Activated gamma-delta T cell treated with Interleukin-2 at 50 U/mL for 16 hours (primary cell): ENCODE measurements at places on chromosomes 11 and 22.

GRCh38 chr22:49152127-49152938 is 675.3 kb downstream of the BRD1 start:
- no peak for DNase-seq

GRCh38 chr11:850775-851763 is 8.4 kb downstream of the TSPAN4 start:
- DNase-seq, result no peak

GRCh38 chr22:29772170-29772641 is 5.0 kb downstream of the UQCR10 start:
- no peak for DNase-seq

GRCh38 chr11:12771875-12772274 is 97.7 kb downstream of the TEAD1 start:
- DNase-seq, result no peak

DNA sequence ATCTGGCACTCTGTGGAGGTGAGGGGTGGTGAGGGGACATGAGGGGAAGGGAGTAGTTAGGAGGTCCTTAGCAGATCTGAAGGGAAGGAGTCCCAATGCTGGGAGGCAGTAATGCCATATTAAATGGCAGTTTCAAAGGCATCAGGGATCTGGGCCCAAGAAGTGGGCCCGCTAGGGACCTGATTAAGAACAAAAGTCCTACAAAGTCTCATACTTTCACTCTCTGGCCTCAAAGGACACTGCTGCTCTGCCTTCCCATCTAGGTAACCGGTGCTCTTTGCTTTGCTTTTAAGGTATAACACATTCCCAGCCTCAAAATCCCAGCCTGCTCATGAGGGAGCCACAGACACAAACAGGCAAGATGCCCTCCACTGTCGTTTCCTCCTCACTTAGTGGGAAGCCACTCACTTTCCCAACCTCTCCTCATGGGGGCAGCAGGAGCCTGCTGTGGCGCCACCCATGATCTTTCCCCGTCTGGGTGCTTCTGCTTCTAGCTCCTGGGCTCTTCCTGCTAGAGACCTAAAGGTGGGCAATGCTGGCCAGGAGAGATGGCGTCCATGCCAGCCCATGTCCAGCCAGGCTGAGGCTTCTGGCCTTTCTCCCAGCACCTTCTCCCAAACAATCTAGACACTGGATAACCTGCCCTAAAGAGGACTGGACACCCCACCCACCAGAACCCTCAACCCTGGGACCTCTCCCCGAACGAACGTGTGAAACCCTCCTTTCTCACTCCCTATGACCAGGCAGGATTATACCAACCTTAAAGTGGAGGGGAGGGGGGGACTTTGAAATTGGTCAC is 68.3 kb downstream of the PLEKHA7 start:
- no peak for DNase-seq

- no peak for DNase-seq
Observed at GRCh38 chr11:8250434-8250833, 13.2 kb downstream of the LMO1 start.

GRCh38 chr11:17988465-17988864 is 24.4 kb downstream of the SERGEF start:
- DNase-seq, result no peak

DNA sequence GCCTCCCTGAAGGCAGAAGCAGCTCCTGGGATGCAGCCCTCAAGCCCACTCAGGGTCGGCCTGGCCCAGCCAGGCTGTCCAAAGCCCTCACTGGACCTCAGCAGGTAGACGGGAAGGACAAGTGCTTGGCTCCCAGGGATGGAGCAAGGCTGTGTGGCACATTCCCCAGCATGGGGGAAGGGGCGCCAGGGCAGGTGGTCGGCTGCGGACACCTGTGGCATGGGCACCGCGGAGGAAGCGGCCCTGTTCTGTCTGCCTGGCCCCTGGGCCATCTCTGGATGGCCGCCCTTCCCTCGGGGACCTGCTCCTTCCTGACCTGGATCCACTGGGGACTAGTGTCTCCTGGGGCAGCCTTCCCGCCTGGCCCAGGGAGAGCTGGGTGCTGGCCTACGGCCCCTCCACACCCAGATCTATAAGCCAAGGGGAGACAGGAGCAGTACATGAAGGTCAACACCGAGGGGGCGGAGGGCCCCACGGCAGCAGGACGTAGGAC is 26.0 kb downstream of the CHID1 start:
- no peak for DNase-seq

DNA sequence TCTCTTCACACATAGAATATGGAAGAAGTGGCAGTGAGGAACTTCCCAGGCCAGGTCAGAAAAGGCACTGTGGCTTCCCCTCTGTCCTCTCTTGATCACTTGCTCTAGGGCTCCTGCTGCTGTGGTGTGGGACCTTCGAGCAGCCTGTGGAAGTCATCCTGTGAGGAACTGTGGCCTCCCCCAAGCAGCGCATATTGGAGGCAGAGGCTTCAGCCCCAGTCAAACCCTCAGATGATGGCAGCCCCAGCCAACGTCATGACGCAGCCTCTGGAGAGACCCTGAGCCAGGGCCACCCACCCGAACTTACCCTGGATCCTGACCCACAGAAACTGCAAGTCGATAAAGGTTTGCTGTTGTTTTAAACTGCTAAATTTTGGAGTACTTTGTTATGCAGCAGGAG is 444.9 kb downstream of the TBC1D22A start:
- no peak for DNase-seq

GRCh38 chr22:36776722-36777121 is 803 bp upstream of the IFT27 start:
- no peak for DNase-seq

DNA sequence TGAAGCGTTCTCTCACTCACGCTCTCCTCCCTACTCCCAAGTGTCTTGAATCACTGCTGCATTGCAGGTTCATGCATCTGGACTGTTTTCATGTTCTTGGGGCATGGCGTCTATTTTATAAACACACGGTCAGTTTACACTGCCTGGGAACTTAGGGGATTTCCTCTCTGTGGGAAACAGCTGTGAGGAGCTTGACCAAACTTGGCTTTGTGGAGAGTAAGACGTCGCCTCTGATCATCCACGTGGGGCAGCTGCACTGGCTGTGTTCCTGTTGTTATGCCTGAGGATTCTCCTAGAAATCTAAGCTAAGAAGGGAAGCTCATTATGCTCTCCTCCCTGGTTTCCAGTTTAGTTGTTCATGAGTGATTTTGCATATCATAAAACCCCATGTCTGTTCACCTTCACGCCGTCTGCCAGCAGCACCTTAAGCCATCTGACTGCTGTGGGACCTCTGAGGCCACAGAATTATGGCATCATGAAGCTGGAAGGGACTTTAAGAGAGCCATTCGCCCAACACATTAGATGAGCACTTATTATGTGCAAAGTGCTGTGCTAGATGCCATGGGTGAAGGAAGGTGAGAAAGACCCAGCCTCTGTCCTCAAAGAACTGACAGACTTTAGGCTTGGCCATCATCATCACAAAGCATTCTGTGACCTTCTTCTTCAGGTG is 38.8 kb upstream of the POU2AF1 start:
- no peak for DNase-seq

- no peak for DNase-seq
Observed at GRCh38 chr11:565921-566509, 5.2 kb downstream of the RASSF7 start.
